ENCODE measurements at places on chromosomes 2 and 18.

DNA sequence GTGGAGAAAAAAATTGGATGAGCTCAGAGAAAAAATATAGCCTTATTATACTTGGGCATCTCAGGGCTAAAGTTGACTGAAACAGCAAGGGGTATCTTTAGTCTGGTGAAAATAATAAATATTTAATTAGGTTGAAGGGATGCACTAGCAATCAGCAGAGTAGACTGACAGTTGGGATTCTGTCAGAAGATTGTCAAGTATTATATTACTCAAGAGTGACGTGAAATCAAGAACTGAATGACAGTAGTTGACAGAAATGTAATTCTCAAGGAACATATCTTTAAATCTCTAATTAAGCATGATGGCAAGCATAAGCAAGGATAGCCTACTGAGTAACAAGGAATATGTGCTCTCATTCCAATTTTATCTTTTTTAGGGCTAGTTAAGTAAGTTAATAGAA lies 1301.1 kb downstream of the DSC3 start:
- no peak for DNase-seq

DNA sequence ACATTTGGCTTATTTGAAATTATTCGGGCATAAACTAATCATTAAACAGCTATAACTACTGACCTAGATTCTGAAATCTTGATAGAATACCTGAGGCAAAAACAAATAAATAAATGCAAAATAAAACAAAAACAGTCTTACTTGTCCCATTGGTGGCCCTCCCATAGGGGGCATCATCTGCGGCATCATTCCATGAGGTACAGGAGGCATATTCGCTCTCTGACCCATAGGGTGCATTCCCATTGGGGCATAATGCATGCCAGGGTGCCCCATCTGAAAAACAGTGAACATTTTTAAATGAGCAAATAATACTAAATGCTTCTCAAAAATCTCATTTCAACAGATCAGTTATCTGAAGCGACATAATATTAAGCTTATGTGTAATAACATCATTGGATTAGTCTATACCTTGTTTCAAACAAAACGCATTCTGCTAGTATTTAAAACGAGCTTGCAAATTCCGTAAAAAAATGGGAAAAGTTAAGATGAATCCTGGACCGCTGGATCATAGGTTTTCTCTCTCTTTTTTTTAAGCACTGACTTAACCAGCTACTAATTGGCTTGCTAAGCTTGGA lies 1.3 kb downstream of the PRPF40A start:
- DNase-seq: no peak

DNA sequence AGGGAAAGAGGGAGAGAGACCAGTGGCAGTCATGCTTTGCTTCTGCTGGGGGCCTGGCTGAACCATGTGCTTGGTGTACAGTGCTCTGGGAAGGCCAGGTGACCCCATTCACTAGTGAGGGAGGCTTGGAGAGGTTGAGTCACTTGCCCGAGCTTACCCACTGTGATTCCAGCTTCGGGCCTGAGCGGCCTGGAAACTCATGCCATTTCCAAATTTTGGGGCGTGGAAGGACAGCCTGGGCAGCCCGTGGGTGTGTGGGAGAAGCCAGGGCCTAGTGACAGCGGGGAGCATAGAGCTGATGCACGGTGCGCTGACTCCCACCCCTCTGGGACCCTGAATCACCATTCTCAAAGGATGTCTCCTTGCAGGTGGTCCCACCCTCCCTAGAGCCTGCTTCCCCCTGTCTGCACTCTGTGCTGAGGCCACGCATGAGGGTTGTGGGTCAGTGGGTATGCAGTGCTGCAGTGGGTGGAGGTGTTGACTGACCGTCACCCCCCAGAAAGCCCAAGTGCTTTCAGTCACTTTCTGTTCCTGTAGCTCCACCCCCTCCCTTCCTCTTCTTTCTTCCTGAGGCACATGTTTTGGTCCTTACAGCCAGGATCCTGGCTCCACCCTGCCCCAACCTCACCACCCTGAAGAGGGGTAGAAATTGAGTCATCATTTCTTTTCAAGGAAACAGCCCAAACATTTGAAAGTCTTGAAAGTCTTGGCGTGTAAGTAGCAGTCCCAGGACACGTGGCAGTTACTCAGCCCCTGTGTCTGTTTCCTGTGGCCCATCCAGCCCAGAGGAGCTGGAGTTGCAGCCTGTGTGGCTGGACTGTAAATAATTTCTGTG lies 69.3 kb upstream of the MCFD2 start:
- DNase-seq: no peak

- peak; percentile 46 for DNase-seq
Measured at GRCh38 chr2:153519257-153519875, 40.8 kb upstream of the RPRM start.

DNA sequence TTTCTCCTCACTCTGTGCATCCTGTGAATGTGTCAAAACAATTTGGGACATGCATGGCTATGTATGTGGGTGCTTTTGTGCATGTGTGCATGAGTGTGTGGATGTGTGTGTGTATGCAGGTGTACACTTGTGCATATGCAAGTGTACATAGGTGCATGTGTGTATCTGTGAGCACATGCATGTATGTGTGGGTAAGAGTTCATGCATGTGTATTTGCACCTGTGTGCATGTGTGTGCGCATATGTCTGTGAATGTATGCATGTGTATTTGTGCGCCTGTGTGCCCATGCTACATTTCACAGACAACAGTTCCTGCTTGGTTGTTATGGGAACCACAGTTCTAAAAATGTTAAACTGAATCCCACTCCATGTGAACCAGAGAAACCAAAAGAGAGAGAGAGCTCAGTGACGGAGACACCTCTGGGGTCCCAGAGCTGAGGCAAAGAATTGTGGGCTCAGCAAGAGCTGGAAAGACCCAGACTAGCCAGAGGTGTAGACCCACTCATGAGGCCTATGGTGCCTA lies 1.9 kb upstream of the FBXO41 start:
- DNase-seq: no peak

DNA sequence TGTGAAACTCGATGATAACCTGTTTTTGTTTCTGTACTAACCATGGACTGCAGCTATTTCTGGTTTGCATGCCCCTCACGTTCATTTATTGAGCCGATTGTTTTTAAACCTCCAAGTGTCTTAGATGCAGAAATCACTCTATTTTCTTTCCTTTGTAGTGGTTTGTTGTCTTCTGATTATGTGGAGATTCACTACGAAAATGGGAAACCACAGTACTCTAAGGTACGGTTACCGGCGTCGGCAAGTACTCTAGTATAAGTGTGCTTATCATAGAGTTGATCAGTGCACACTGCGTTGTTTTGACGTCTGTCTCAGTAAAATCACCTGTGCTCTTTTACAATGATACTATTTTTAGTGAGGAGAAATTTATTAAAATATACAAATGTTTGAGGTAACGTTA lies 87.4 kb downstream of the ADAM23 start:
- no peak for DNase-seq

- no peak for DNase-seq
Measured at GRCh38 chr2:227509824-227510619, 38.1 kb downstream of the AGFG1 start.

DNA sequence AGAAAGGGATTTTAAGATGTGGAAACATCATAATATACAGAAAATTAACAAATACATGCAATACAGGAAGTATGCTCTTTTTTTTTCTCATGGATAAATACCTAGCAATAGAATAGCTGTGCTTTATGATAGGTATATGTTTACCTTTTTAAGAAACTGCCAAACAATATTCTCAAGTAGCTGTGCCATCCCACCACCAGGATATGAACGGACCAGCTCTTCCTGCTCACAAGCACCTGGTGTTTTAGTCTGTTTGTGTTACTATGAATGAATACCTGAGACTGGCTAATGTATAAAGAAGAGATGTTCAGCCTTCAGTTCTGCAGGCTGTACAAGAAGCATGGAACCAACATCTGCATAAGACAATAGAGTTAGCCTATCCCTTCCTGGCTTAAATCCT lies 19.9 kb upstream of the UGT1A8 start:
- DNase-seq: no peak

DNA sequence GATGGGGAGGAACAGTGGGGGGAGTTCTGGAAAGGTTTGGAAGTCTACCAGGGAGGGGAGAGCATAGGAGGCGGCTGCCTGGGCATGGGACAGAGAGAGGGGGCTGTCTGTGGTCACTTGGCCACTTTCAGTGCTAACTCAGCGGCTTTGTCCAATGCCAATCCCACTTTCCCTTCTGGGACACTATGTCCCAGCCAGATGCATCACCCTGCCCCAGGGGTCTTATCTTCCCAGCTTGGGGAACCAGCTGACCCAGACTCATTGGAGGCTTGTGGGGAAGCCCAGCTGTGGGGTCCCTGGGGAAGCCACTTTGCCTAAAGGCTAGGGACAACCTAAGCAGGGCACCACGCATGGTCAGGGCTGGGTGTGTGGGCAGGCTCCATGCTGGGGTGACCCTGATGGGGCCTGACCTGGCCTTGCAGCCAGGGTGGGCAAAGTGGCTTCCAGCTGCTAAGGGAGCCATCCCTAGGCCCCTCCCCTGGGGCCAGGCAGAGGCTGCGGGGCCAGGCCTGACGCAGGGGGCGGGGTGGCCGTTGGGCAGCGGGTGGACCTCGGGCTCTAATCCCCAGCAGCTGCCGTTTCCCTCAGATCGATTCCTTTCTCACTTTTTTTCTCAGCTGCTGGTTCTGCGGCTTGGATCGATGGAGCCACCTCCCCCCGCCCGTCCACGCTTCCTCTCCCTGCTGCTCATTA lies 1.6 kb upstream of the ASIC4 start:
- DNase-seq: no peak

GRCh38 chr2:121236101-121236640 lies 48.8 kb downstream of the TFCP2L1 start:
- no peak for DNase-seq

GRCh38 chr18:75249672-75250470 lies 39.3 kb downstream of the TSHZ1 start:
- no peak for DNase-seq

GRCh38 chr2:145076085-145076484 lies 556.2 kb upstream of the ZEB2 start:
- DNase-seq: peak; percentile 22

DNA sequence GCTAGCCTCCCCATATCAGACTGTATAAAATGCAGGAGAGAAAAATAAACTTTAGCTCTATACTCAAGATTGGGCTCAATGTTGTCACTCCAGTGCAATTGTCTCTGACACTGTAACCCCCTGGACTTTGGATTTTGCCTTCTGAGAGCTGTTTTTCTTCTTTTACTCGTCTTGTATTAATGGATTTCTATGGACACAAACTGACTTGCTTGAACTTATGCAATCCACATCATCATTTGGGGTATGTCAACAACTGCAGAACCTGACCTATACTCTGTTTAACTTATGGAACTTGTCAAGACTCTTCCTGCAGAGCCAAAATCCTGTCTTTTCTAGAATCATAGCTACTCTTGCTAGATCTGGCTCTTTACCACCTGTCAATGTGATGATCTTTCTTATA lies 257.8 kb upstream of the DCC start:
- DNase-seq: no peak

DNA sequence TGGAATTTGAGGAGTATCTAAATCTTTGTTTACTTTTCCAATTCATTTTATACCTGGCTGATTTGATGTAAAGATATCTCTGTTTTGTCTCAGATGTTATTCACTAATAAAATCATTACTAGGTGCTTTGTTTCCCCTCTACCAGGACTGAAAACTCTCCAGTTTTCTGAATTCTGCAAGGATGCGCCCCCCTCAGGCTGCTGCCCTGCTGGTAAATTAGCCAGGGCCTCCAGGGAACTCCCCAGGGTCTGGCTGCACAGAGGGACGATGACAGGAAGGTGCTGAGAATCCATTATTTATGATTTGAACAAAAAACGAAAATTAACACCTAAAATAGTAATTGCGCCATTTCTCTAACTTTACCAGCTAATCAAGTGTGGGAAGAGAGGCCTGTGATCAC lies 541.2 kb upstream of the POU3F3 start:
- DNase-seq: no peak

GRCh38 chr18:12776821-12777471 lies 74.1 kb downstream of the PSMG2 start:
- DNase-seq: no peak

- no peak for DNase-seq
Measured at GRCh38 chr18:2881088-2881839, 34.5 kb downstream of the EMILIN2 start.

DNA sequence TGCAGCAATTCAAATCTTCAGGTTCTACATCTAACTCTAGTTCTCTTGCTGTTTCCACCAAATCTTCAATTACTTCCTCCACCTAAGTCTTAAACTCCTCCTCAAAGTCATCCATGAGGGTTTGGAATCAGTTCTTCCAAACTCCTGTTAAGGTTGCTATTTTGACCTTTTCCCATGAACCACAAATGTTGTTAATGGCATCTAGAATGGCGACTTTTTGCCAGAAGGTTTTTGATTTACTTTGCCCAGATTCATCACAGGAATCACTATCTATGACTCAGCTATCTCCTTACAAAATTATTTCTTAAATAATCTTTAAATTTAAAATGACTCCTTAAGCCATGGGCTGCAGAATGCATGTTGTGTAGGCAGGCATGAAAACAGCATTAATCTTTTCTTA lies 368.9 kb upstream of the TNP1 start:
- no peak for DNase-seq

- no peak for DNase-seq
Measured at GRCh38 chr2:85213901-85214512, 80.8 kb downstream of the TCF7L1 start.

DNA sequence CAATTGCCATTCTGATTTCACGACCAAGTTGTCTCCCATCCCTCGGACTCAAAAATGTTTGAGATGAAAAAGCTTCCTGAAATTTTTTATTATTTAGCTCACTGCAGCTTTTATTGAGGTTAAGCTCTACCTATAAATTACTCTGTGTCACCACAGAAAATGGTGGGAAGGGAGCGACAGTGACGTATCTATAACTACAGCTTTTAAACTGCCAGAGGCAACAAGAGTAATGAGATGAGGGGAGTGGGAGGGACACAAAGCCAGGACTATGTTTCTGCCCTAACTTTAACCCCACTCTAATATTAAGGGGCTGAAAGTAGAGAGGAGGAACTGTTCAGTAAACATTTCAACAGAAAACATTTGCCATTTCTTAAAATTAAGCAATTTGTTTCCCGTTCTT lies 37.4 kb downstream of the SMAD2 start:
- DNase-seq: no peak

- no peak for DNase-seq
Measured at GRCh38 chr2:229695961-229696360, 18.4 kb downstream of the DNER start.

Data from NCI-H2171 (cell line).